ENCODE measurements at places on chromosomes 2 and 18.

GRCh38 chr2:653645-654425, 23.4 kb downstream of the TMEM18 start:
- H3K4me1 ChIP-seq: no peaks in the 10 kb centered on the region
- no peak overlapping the region for H3K27ac ChIP-seq

DNA sequence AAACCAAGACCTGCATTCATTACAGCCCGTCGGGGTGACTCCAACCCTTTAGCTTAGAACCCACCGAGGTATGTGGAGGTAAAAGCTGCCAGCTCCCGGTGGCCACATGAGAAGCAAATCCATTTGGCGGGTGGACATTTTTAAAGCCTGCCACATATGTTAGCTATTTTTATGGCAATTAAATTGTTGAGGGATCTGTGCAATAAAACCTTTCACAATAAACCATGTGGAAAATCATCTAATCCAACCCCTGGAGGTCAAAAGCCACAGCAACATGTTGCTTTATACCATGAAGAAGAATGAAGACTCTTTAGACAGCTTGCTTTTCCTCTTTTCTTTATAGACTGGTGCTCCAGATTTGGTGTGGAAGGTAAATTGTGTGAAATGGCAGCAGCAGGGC, 176.3 kb downstream of the AGPS start:
- no peaks in the 10 kb centered on the region for H3K36me3 ChIP-seq
- H3K4me3 ChIP-seq: no peak overlapping the region
- ATAC-seq: no peak
- H3K27ac ChIP-seq: no peak overlapping the region

DNA sequence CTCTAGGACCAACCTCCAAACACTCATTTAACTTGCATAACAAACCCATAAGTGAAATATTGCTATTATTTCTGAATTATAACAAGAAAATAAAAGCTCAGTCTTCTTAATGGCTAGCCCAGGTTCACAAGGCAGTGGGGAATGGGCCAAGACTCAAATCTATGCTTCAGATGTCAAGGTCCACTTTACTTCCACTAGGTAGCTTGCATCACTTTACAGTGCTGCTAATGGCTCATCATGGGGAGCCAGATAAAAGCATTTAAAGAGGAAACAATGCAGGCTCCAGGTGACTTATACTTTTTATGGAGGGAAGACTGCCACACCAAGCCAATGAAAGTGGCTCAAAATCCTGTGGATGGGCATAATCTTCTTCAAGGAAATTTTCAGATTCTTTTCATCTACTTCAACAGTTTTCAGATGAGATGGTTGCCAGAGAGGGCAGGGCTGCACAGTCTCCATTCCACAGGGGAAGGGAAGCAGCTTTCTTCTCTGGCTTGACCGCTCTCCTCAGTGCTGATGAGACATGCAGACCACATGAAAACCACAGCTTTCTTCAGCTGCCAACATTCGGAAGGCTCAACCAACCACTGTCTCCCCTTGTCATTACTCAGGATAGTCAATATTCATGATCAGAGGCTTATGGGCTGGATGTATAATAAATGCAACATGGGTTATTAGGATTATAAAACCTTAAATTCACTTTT, 361.9 kb upstream of the MEX3C start:
- H3K4me3 ChIP-seq: no peak overlapping the region
- peaks cover 9% of the 10 kb centered on the region for H3K27me3 ChIP-seq
- no peak for ATAC-seq
- H3K36me3 ChIP-seq: no peaks in the 10 kb centered on the region
- no peaks in the 10 kb centered on the region for H3K4me1 ChIP-seq
- no peak overlapping the region for H3K27ac ChIP-seq

GRCh38 chr2:181193550-181193949, 213.1 kb downstream of the UBE2E3 start:
- H3K4me3 ChIP-seq: no peak overlapping the region
- no peaks in the 10 kb centered on the region for H3K36me3 ChIP-seq
- H3K27ac ChIP-seq: no peak overlapping the region
- no peaks in the 10 kb centered on the region for H3K27me3 ChIP-seq

DNA sequence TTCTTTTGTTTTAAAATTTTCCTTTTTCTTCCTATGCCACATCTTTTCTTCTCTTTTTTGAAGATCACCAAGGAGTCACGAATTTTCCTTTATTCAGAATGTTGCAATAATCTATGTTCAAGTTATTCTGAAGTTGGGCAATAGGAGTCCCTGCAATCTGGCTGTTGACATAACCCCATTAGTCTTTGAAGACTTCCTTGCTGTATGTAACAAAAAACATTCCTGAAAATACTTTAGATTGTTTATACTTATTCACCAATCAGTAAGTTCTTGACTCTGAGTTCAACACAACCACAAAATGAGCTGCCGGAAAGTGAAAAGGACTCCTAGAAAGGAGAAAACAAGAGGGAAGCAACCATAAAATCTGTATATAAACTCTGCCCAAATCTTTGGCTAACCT, 62.8 kb downstream of the TMEM237 start:
- H3K36me3 ChIP-seq: no peaks in the 10 kb centered on the region
- H3K4me1 ChIP-seq: no peaks in the 10 kb centered on the region
- H3K27ac ChIP-seq: no peak overlapping the region
- no peak for ATAC-seq
- H3K27me3 ChIP-seq: no peaks in the 10 kb centered on the region
- H3K4me3 ChIP-seq: no peak overlapping the region

- H3K4me3 ChIP-seq: no peak overlapping the region
- H3K27me3 ChIP-seq: no peaks in the 10 kb centered on the region
- H3K27ac ChIP-seq: no peak overlapping the region
- ATAC-seq: no peak
- no peaks in the 10 kb centered on the region for H3K4me1 ChIP-seq
Measured at GRCh38 chr2:224382973-224383555, 18.8 kb downstream of the FAM124B start.

- H3K27me3 ChIP-seq: no peaks in the 10 kb centered on the region
- H3K4me1 ChIP-seq: no peaks in the 10 kb centered on the region
- ATAC-seq: peak; percentile 42
- H3K4me3 ChIP-seq: peak overlapping the region; percentile 51
- peak overlapping the region; percentile 80 for H3K27ac ChIP-seq
Measured at GRCh38 chr18:75247611-75248421, 37.2 kb downstream of the TSHZ1 start.

GRCh38 chr2:227515742-227516141, 43.8 kb downstream of the AGFG1 start:
- no peak overlapping the region for H3K4me3 ChIP-seq
- no peak for ATAC-seq
- no peak overlapping the region for H3K27ac ChIP-seq
- H3K4me1 ChIP-seq: peaks cover 90% of the 10 kb centered on the region

DNA sequence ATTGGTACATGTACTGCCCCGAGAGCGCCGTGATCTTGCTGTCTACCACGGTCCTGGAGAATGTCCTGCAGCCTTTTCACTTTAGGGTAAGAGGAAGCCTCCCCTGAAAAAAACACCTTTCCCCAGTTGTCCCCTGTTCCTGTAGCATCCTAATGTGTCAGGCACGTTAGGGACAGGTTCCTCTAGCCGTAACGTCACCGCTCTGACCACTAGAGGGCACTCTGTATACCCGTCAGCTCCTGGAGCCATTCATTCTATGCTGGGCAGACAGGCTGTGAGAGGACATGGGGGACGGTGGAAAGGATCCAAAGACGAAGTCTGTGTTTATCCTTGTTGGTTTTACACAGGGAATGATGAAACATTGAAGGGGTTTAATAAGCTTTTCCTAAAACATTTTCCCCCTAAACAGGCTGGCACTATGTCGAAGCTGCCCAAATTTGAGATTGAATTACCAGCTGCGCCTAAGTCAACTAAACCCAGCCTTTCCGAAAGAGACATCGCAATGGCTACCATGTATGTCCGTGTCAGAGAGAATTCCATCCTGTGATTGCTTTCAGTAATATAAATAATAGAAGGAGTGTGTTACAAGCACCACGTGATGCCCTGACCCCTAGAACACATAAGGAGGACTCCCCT, 12.7 kb downstream of the RMC1 start:
- H3K27ac ChIP-seq: no peak overlapping the region
- ATAC-seq: peak; percentile 89
- H3K27me3 ChIP-seq: no peaks in the 10 kb centered on the region
- peaks cover 2% of the 10 kb centered on the region for H3K36me3 ChIP-seq
- no peaks in the 10 kb centered on the region for H3K4me1 ChIP-seq
- H3K4me3 ChIP-seq: no peak overlapping the region

GRCh38 chr18:63213936-63214671, 105.5 kb downstream of the BCL2 start:
- no peak overlapping the region for H3K4me3 ChIP-seq
- no peak for ATAC-seq
- H3K27me3 ChIP-seq: no peaks in the 10 kb centered on the region
- H3K27ac ChIP-seq: no peak overlapping the region
- no peaks in the 10 kb centered on the region for H3K4me1 ChIP-seq

- no peak overlapping the region for H3K27ac ChIP-seq
- no peaks in the 10 kb centered on the region for H3K36me3 ChIP-seq
- H3K4me1 ChIP-seq: no peaks in the 10 kb centered on the region
- no peak for ATAC-seq
Measured at GRCh38 chr18:31667185-31667584, 17.2 kb downstream of the B4GALT6 start.

- H3K36me3 ChIP-seq: peaks cover 4% of the 10 kb centered on the region
- peak; percentile 86 for ATAC-seq
- H3K4me1 ChIP-seq: no peaks in the 10 kb centered on the region
- no peaks in the 10 kb centered on the region for H3K27me3 ChIP-seq
- no peak overlapping the region for H3K27ac ChIP-seq
- H3K4me3 ChIP-seq: no peak overlapping the region
Measured at GRCh38 chr18:32048507-32049091, 30.0 kb downstream of the RNF125 start.

DNA sequence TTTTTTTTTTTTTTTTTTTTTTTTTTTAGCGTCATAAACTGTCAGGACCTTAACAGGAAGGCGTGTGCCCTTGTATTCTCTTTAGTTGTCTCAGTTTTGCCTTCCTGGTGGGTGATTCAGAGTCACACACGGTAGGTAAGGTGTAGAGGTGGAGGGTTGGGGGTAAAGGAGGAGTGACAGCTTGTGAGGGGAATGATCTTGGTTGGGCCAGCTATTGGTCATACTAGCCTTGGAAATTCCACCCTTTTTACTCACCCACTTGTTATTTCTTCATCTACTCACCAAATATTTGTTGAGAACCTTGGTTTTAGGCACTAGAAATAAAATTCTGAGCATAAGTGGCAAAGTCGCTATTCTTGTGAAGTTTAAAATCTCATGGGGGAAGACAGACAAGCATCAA, 22.2 kb downstream of the SMIM21 start:
- no peaks in the 10 kb centered on the region for H3K4me1 ChIP-seq
- H3K27ac ChIP-seq: no peak overlapping the region
- H3K36me3 ChIP-seq: no peaks in the 10 kb centered on the region

DNA sequence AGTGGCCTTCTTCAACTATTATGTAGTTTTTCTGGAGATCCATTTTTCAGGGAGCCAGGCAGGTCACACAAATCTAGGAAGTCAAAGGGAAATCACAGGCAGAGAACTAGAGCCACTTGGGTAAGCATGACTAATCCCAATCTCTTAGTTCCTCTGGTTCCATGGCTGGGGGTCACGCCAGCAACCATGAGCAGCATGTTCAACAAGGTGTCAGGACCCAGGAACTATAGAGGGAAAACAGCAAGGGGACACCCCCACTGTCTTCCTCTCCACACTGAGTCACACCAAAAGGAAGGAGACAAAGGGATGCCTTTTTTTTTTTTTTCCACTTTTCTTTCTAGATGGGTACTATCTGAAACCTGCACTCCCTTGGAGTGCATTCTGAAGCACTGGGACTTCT, 250.9 kb downstream of the OTX1 start:
- H3K27ac ChIP-seq: no peak overlapping the region
- no peak for ATAC-seq
- H3K27me3 ChIP-seq: no peaks in the 10 kb centered on the region
- no peak overlapping the region for H3K4me3 ChIP-seq
- no peaks in the 10 kb centered on the region for H3K4me1 ChIP-seq
- H3K36me3 ChIP-seq: no peaks in the 10 kb centered on the region

DNA sequence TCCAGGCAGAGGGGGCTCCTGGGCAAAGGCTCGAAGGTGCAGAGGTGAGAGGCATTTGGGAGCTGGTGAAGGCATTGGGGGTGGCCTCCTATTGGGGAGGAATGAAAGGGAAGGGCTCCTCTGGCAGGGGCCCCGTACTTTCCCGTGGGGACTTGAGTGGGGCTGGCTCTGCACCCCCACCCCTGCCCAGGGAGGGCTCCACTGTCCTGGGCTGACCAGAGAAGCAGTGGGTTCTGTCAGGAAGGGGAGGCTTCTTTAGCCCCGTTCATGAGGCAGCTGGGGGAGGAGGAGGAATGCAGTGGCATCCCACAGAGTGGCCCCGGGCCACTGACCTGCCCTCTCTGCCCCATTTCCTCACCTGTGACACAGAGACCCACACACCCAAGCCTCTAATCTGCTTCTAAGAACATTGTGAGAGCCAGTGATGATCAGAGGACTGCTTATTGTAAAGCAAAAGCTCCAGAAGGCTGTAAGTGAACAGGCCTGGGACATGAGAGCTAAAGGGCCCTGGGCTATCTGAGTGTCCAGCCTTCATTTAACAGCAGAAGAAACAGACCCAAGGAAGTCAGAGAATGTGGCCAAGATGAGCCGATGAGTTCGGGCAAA, 38.6 kb upstream of the GPAT2 start:
- ATAC-seq: no peak
- H3K4me1 ChIP-seq: no peaks in the 10 kb centered on the region
- peaks cover 4% of the 10 kb centered on the region for H3K27me3 ChIP-seq
- no peak overlapping the region for H3K27ac ChIP-seq
- H3K4me3 ChIP-seq: no peak overlapping the region

DNA sequence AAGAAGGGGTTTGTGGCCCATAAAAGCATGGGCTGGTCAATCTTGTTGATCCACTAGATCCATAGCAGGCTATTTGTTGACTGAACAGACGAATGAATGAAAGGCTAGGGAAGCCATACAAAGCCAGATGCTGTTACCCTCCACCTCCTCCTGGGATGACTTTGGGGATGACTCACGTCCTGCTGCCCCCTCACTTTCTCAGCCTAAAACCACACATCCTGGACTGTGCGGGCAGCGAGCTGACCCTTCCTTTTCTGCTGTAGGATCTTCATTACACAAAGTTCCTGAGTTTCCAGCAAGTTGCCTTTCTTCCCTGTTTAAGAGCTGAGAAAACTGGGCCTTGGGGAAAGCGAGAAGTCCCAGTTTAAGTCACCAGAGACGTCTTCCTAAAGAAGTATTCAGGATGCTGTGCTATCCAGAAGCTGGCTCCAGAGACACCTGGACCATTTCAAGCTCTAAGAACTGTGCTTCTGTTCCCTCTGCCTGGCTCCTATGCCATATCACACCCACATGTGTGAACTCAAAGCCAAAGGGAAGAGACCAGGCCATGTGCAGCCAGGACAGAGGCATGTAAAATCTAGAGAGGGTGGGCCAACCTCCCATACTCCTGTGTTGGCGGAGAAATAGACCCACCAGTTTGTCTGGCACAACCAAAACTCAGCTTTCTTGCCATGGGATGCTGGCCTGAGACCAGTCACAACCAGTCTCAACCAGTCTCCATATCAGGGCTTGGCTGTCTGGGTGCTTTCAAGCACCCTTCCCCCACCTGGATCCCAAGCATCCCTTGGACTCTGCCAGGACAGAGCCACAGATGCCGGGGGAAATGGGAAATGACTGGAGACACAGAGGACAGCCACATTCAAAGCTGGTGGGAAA, 4.7 kb upstream of the SLC20A1 start:
- H3K36me3 ChIP-seq: no peaks in the 10 kb centered on the region
- H3K27ac ChIP-seq: peak overlapping the region; percentile 14
- no peak overlapping the region for H3K4me3 ChIP-seq

- no peaks in the 10 kb centered on the region for H3K27me3 ChIP-seq
- H3K36me3 ChIP-seq: no peaks in the 10 kb centered on the region
- H3K27ac ChIP-seq: no peak overlapping the region
- no peak for ATAC-seq
- no peak overlapping the region for H3K4me3 ChIP-seq
Measured at GRCh38 chr18:54783139-54783538, 45.1 kb upstream of the RAB27B start.
